ENCODE measurements at places on chromosomes 6 and 20.

GRCh38 chr20:34363465-34364222 lies 571 bp downstream of the ITCH start:
- DNase-seq = no peak

DNA sequence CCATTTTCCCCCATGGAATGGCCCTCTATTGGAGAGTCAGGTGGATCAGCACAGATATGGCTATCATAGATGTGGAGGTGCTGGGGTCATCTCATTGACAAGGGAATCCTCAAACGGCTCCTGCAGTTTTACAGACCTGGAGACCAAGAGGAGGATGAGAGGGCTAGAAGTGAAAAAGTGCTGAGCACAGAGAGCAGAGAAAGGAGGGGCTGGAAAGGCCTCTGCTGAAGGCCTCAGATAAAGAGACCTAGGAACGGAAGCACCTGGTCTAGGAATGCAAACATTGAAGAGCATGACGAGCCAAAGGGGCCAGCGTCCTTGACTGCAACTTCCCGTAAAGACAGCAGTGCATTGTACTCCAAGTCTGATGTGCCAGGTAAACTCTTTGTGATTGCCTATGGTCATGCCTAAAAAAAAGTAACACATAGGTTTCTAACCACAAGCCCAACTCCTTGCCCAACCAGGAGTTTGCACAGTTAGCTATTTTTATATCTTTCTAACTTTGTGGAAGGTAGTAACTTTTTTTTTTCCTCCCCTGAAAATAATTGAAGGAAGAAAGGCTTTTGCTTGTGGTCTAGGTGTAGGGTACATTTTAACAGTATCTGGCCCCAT lies 15.2 kb downstream of the RSPH4A start:
- no peak for DNase-seq

DNA sequence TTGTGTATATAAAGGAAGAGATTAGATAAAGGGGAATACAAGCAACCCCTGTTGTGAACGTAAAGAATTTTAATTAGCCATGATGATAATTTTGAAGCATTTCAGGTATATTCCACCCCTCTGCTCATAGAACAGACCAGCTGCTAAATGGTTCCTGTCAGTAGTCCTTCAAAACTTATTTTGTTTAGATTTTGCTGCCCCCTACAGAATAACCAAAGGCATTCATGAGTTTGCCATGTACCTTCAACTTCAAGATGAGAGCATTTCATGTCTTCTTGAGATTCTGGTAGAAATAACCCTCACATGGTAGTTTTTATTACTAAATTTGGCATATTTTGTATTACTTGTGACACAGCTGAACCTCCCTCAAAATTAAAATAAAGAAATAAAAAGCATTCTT lies 1586.7 kb downstream of the HACE1 start:
- no peak for DNase-seq

- DNase-seq = no peak
These were observed 40.8 kb upstream of the GFOD1 start for GRCh38 chr6:13528232-13528631.
